ENCODE measurements at places on chromosomes 2 and 18. TPM values are rescaled to one million over a fixed set of nuclear protein-coding genes. Genes with fewer than 3 reads are reported as not detected.

SPHKAP gene
- polyA plus RNA-seq, result 0.16 TPM

SPR gene
- 23.8 TPM for polyA plus RNA-seq

TTR gene
- 761 TPM for polyA plus RNA-seq

LOXL3 gene
- 3.6 TPM for polyA plus RNA-seq

LYPD6 gene
- polyA plus RNA-seq, result 5.4 TPM

TM4SF20 gene
- polyA plus RNA-seq, result 171 TPM

DNA sequence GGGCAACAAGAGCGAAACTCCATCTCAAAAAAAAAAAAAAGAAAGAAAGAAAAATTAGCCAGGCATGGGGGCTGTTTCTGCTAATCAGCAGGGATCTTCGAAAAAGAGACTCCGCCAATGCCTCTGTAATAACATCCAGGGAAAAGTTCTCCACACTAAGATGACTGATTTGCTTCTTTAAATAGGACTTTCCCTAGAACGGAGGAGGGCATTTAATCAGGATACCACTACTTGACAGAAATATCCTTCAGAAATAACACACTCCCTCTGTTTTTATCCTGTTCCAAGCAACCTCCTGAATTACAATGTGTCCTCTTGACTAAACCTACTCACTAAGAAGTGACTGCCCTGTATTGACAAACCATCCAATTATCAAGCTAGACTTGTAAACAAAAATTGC is 21.7 kb downstream of the REV1 start:
- H3K27ac ChIP-seq, result no peak overlapping the region
- H3K27me3 ChIP-seq, result no peaks in the 10 kb centered on the region
- H3K4me3 ChIP-seq, result no peak overlapping the region

- H3K4me1 ChIP-seq, result no peaks in the 10 kb centered on the region
- no peak overlapping the region for H3K4me3 ChIP-seq
- H3K36me3 ChIP-seq, result no peaks in the 10 kb centered on the region
- no peak for DNase-seq
These were observed 35.7 kb downstream of the C18orf63 start for GRCh38 chr18:74351354-74351753.

GRCh38 chr18:28152754-28153153 is 24.2 kb downstream of the CDH2 start:
- H3K36me3 ChIP-seq, result no peaks in the 10 kb centered on the region
- H3K27ac ChIP-seq, result no peak overlapping the region
- DNase-seq, result no peak

DNA sequence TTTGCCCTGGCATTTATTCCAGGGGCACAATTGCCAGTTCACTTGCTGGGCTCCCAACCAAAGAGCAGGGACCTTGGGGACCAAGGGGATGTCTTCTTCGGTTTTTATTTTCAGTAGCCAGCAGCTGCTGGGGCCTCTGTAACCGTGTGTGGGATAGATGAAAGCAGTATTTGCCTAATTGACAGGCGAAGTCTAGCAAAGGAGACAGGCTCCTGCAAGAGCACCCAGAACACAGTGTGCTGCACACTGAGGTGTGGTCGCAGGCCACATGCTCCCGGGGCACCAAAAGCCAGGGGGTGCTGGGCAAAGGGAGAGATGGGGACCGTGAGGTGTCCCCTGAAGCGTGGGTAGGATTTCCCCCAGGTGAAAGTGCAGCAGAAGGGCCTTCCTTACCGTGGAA is 5.3 kb downstream of the SAG start:
- H3K4me3 ChIP-seq, result no peak overlapping the region
- H3K4me1 ChIP-seq, result no peaks in the 10 kb centered on the region
- no peaks in the 10 kb centered on the region for H3K36me3 ChIP-seq
- no peak overlapping the region for H3K27ac ChIP-seq
- no peak for DNase-seq

GRCh38 chr2:579961-580360 is 97.2 kb downstream of the TMEM18 start:
- no peak overlapping the region for H3K27ac ChIP-seq
- H3K4me3 ChIP-seq, result no peak overlapping the region
- DNase-seq, result no peak
- H3K36me3 ChIP-seq, result no peaks in the 10 kb centered on the region
- no peaks in the 10 kb centered on the region for H3K4me1 ChIP-seq

GRCh38 chr2:20421988-20422370 is 24.9 kb upstream of the RHOB start:
- no peaks in the 10 kb centered on the region for H3K4me1 ChIP-seq
- H3K36me3 ChIP-seq, result no peaks in the 10 kb centered on the region
- no peaks in the 10 kb centered on the region for H3K27me3 ChIP-seq
- DNase-seq, result no peak
- peak overlapping the region; percentile 2 for H3K27ac ChIP-seq
- no peak overlapping the region for H3K4me3 ChIP-seq

DNA sequence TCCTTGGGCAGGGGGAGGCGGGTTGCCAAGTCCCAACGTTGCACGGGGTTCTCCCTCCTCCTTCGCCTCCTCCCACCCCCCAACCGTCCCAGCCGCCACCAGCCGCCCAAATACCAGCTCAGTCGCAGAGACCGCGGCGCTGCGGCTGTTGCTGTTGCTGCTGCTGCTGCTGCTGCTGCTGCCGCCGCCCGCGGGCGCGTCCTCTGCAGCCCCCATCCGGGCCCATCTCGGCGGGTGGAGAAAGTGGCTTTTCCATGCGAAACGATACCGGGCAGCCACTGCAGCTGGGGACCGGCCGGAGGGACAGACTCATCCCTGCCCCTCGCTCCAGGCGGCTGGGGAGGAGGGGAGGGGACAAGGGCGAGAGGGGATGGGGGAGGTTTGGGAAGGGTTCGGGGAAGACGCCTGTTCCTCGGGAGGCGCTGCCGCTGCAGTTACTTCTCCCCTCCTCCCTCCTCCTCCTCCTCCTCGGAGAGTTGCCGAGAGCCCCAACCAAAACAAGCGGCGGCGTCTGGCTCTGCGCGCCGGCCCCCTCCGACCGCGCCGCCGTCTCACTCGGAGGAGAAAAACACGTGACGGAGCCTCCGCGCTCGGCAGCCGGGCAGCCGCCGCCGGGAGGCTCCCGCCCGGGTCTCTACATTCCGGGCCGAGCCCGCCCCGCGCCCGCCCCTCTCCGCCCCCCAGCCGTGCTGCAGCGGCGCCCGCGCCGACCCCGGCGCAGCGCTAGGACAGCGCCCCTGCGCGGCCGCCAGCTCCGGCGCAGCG is at the start of gene IRS1:
Gene IRS1, minus strand, starts transcription at position 610 of the 765 bp plus-strand sequence. CDS start 1,082 bp downstream, outside the sequence.
- H3K27me3 ChIP-seq, result no peaks in the 10 kb centered on the region
- peak; percentile 79 for DNase-seq
- H3K36me3 ChIP-seq, result peaks cover 27% of the 10 kb centered on the region
- H3K4me1 ChIP-seq, result peaks cover 34% of the 10 kb centered on the region
- peak within 1 kb of the TSS; percentile 91 for H3K27ac ChIP-seq
